ENCODE measurements at places on chromosomes 6 and 20.

DNA sequence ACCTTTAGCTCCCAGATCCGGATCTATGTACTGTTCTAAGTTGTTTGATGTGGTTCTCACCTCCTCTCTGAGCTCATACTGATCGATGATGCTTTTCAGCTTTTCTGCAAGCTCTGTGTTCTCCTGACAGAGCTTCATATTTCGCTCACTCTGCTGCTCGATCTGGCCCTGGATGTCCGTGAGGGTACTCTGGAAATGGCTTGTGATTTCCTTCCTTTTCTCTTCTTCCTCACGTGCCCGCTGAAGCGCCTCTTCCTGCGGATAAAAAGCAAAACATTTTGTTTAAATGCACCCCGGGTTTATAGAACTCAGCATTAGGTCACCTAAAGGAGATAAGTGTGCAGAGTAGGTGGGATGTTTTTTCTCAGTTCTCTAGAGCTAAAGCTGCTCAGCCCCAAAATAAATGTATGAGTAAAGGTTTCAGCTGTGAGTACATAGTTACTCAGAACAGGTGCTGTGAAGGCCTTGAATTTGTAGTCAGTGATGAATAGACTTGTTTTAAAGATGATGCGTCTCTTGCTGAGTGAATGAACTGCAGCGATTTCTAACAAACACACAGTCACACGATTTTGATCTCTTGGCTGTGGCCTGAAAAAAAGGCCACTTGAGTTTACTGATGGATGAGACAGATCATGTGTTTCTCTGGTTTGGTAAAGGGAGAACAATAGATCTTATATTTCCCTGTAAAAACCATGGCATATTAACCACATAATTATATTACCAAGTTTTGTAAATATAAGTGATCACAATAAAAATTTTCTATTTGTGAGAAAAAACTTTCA is 29.1 kb downstream of the TXLNB start:
- peak; percentile 5 for DNase-seq

- no peak for DNase-seq
Observed at GRCh38 chr6:151408858-151409257, 17.5 kb upstream of the ZBTB2 start.

- no peak for DNase-seq
Observed at GRCh38 chr6:136880748-136881460, 41.2 kb upstream of the SLC35D3 start.

DNA sequence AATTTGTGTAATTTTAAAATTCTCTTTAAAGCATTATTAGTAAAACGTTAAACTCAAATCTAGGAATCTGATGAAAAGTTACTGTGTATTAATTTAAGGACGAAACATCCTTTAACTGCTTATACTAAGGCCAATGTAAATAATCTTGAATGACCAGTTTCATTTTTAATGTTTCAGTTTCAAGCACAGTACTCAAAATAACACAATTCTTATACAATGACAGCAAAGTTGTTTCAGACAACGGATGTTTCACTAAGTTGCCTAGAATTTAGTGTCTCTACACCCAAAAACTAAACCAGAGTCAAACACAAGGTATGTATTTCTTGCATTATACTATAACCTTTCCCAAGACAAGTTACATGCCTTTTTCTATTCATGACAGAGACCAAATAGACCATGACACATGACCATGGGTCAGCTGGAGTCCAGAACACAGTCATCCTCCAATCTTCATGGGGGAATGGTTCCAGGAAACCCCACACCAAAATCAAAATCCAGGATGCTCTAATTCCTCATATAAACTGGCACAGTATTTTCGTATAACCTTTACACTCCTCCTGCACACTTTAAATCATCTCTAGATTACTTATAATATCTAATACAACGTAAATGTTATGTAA is 7.7 kb downstream of the PHIP start:
- no peak for DNase-seq

DNA sequence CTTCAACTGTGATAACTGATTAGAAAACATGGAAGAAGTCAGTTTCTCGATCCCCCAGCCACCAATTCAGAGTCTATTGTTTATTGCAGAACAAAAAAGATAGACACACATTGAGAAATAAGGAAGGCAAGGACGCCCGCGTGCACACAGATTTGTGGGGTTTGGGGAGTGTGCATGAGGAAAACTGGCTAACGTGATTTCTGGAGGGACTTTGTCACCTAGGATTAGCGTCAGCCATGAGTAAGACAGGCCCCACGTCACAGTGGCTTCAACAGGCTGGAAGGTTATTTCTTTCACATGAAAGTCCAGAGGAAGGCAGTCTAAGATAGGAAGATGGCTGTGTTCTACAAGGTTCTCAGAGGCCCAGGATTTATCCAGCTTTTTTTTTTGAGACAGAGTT is 7.7 kb downstream of the ZNF341 start:
- no peak for DNase-seq

DNA sequence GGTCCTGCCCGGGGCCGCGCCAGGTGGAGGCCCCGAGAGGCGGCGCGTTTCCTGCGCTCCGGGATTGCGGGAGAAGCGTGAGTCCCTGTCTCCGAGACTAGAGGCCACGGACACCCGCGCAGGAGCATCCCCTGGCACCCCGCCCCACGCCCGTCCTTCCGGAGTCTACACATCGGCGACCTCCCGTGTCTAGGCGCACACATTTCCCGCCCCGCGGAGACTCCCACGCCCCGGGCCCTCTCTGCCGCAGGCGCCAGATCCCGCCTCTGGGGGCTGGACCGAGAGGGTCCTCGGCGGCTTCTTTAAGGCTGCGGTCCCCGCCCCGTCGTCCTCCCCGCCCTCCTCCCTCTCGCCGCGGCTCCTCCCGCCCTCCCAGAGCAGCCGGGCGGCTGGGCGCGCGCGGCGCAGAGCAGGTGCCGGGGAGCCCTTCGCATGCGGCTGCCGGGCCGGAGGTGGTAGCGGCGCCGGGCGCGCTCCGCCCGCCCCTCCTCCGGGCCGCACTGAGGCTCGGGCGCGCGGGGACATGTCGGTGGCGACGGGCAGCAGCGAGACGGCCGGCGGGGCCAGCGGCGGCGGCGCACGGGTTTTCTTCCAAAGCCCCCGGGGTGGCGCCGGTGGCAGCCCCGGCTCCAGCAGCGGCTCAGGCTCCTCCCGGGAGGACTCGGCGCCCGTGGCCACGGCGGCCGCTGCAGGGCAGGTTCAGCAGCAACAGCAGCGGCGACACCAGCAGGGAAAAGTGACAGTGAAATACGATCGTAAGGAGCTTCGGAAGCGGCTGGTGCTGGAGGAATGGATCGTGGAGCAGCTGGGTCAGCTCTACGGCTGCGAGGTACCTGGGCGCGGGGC is at the start of gene PPP1R14C:
Gene PPP1R14C (plus strand): TSS at position 375 of the 846 bp plus-strand sequence. CDS start 149 bp downstream, at position 524.
- no peak for DNase-seq

DNA sequence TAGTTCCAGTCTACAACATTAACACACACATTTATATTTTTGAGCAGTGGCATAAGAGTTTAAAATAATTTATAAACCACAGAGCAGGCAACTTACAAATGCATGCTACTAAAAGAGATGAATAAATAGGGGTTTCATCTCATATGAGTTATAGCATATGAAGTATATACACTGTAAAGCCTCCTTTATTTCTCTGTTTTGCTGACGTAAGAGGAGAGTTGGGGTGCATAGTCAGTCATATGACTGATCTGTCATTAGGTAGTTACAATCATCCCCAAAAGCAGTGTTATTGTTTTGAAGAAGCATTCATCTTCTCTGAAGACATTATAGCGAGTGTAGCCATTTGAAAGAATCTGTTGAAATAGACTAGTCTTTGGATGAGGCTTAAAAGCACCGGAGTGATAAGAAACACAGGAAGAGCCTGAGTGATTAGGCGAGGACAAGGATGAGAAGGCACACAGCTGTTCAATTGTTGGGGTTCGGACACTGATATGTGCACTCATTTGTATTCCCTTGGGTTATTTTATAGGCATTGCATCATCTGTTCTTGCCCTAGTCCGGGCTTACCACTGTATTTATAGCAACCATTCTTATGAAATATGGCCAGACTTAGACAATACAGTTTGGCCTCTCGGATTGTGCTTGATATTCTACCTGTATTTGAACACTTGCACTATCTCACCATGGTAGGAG is 325.7 kb downstream of the SAMD5 start:
- no peak for DNase-seq

DNA sequence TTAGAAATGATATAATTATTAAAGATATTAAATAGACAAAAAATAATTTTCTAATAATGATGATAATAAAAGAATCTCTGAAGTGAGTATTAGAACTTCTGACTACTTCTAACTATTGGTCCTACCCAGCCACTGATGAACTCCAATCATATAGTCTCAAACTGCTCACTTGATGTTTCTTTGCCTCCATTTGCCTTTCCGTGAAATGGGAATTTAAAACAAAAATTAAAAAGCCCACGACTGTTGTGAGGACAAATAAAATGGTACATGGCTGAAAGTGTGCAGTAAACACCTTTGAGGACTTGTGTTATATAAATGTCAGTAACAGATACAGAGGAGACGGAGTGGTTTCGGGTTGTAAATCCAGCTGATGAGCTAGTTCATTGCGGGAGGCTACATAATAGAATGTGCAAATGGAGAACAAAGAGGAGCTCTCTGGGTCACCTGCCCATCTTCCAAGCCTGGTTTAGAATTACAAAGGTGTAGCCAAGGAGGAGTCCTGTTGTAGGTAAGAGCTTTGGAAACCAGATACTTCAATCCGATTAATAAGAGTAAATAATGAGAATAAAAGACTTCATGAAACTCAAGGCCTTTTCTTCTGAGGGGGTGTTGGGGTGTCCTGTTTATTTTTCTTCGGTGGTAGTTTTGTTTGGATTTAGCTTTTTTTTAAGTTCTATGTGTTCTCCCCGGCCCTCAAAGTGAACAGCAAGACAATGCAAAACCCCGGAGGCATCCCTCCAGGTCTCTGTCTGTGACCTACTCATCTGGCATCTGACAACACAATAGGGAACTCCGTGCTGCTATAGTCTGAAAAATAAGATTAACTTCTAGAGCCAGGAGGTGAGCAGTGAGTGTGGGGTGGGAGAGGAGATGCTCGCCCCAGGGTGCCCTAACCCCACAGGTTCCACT is 4.4 kb upstream of the PXDC1 start:
- DNase-seq = no peak

GRCh38 chr6:163588220-163588919 is 173.9 kb downstream of the QKI start:
- DNase-seq = no peak

DNA sequence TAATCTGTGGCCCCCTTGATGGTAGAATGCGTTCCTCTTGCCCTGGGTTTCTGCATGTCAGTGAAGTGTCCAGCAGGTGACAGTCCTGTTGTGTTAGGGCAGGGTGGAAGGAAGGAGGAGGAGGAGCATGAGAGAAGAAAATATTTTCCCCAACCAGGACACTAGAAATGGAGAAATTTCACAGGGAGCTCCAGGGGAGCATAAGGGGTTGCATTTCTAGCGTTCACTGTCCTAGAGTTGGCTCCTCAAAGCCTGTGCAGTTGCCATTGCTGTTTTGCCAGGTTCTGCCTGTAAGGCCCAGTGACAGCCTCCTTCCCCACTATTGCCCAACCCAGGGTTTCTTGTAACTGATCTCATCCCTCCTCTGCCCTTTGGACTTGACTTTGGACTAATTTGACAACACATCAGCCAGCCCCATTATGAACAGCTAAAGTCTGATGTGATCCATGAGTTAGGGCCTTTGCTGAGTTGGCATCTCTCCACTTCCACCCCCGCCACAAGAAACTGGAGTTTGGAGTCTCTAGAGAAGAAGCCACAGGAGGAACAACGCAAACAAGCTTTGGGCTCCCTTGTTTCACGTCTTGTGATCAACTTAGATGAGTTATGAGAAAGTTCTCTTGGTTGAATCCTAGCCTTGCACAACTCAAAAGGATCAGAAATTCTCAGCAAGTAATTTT is 14.0 kb upstream of the FAM50B start:
- DNase-seq = no peak

- no peak for DNase-seq
Observed at GRCh38 chr6:99629293-99629692, 22.7 kb downstream of the PRDM13 start.

GRCh38 chr6:129345890-129346289 is 364.1 kb downstream of the ARHGAP18 start:
- DNase-seq = no peak
